ENCODE measurements at places on chromosomes 1 and 21.

DNA sequence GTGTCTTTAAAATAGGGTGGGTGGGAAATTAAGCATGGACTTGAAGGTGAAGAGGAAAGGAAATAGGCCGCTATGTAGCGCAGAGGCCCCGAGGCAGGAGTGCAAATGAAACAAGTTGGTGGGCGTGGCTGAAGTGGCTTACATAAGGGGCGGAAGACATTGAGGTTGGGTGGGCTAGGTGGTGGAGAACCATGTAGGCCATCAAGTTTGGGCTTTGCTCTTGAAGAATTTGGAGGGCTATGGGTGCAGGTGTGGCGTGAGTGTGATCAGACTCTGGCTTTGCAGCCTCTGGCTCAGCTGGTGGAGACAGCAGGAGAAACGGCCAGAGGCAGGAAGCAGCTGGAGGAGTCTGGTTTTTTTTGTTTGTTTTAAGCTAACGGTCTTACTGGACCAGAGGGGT is 6.7 kb downstream of the SLFNL1 start:
- no peak for DNase-seq

DNA sequence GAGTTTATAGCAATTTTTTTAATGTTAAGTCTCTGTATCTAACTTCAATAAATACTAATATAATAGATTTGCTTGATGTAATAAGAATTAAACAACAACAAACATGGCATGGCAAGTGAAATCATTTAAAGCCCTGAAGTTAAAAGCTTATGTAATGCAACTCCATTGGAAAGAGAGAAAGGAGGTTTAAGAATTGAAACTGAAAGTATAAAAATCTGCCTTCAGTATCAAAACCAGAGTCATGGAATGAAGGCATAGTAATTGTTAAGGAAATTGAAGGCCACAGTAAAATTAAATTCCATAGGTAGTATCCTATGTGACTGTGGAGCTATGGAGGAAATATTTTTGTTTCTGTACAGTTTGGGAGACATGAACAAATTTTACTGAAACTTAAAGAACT is 55.1 kb downstream of the PRDX6 start:
- no peak for DNase-seq

- no peak for DNase-seq
Measured at GRCh38 chr21:27301220-27301619, 334.3 kb upstream of the ADAMTS5 start.

GRCh38 chr21:22174746-22175145 is 1176.5 kb downstream of the NCAM2 start:
- no peak for DNase-seq

GRCh38 chr21:27586326-27586725 is 619.4 kb upstream of the ADAMTS5 start:
- DNase-seq = no peak

DNA sequence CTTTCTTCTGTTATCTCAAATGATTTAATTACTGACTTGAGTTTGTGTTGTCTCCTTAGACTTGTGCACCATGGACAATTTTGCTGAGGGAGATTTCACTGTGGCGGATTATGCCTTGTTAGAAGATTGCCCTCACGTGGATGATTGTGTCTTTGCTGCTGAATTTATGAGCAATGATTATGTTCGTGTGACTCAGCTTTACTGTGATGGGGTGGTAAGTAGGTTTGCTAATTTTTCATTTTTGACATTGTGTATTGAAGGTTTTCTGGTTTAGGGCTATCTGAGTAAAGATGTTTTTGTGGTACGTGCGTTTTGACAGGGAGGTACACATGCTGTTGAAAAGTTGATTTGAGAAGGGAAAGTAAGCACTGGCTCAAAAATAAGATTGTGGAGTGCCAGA is 14.1 kb downstream of the TTC3 start:
- DNase-seq = no peak

GRCh38 chr1:183019139-183019740 is 4.0 kb upstream of the LAMC1 start:
- no peak for DNase-seq

DNA sequence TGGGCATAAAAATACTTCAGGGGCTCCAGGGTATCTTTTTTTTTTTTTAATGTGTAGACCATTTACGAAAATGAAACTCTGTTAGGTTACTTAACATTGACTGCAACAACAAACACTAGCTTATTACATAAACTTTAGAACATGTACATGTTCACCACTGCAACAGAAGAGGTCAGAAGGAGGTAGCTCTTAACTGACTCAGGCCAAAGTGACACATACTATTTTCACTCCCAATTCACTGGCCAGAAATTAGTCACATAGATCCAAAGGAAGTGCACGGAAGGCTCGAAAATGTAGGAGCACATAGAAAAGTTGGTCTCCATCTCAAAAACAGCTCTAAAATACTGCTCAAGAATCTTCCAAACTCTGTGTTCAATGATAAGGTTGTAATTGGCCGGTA is 107.2 kb downstream of the AKT3 start:
- DNase-seq = no peak

DNA sequence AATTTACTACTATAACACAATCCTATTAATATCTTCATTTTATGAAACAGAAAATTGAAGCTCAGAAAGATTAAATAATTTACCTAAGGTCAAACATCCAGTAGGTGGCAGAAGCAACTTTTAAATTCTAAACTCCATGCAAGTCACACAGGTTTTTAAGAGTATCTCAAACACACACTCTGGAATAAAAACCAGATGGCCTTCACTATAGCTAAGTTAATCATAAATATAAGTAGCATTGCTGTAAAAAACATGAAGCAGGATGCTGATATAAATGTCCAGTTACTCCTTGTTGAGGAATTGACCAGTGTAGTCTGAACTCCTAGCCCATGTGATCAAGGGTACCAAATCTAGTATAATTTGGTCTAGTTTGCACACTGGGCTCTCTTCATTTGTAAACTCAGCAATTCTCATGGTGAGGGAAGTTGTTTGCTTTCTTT is 9.4 kb upstream of the FMO3 start:
- DNase-seq = no peak

Measured in activated T-cell treated with anti-CD3 and anti-CD28 coated beads, Interleukin-2, amount 50 U/mL, for 72 hours (primary cell).